ENCODE measurements at places on chromosomes 11 and 22. TPM values are rescaled to one million over a fixed set of nuclear protein-coding genes. Genes with fewer than 3 reads are reported as not detected.

The SERPING1 gene
- 136 TPM for total RNA-seq

DNA sequence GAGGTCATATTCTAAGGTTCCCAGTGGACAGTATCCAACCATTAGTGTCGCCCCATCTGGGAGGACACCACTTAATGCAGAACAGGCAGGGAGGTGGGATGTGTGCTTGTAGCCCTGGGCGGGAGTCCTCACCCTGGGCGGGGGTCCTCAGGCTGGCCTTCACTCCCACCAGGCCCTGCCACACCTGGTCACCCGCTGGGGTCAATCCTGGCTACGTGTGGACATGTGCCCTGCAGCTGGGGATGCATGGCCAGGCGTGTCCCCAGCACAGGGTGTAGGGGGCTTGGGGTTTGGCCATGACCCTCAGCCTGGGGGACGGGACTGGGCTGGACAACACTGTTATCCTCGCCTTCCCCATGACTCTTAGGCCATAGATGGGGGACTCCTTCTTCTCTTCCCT, 18.8 kb downstream of the TRPM5 start:
- DNase-seq, result no peak

GRCh38 chr22:19360300-19360792, 68.8 kb upstream of the CLTCL1 start:
- DNase-seq, result no peak

DNA sequence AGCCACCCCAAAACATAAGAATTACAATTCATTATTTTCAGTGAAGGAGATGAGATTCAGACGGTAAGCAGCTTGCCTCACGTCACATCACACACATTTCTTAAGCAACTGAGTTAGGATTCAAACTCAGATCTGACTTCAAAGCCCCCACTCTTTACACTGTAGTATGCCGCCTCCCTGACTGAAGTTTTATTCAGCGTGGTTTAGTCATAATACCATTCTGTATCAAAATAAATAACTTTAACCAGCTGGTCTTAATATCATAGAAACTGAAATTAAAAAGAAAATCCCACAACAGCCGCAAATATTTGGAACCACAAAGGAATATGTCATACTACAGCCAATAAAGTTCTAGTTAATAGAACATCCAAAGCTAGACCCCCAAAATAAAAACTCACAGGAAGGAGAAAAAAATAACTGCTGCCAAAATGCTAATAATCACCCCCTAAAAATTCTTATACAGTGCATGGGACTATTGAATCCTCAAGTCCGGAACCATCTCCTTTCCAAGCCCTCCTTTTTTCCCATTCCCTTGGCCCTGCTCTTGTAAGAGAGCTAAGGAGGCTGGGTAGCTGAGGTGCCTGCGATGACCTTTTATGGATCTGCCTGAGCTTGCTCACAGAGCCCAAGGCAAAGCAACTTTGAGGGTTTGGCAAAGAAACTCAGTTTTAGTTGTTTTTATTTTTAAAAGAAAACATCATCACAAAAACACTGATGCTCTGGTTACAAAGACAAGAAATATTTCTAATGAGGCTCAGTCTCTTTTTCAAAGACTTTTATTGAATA, 334.5 kb downstream of the TTC28 start:
- DNase-seq, result no peak

The WDR74 gene
- total RNA-seq, result 63.7 TPM

The OR4C15 gene
- not detected for total RNA-seq

The GGTLC3 gene
- not detected for total RNA-seq

The TMEM138 gene
- 48.4 TPM for total RNA-seq

- DNase-seq, result no peak
These were observed 123.8 kb downstream of the PLEKHA7 start for GRCh38 chr11:16890442-16890841.

DNA sequence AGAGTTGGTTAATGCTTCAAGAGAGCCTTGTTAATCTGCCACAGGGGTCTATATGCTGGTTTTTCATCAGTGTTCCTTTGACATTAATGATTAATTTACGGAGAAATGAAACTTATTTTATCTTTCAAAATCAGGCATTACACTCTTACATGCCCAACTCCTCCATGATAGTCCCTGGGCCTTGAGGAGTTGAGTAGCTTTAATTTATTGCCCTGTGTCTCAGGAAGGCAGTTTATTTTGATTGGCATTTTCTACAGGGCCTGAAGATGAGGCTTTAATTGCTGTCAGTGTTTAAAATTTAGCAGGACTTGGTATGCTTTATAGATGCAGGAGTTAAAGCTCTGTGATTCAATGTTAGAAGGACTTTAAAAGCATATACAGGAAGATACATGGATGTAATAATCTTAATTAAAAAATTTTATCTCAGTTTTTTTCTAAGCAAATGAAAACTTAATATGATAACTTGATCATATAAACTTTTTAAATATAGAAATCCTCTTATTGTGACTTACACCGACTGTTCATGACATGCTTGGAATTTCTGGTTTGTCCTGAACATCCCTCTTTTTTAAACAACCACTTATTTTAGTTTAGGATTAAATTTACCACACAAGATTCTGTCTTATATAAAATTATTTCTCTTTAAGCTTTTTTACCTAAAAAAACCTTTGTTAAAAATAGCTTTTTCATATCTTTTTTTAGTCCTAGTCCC, 12.2 kb downstream of the GLYAT start:
- no peak for DNase-seq

GRCh38 chr22:27996529-27996925, 77.5 kb upstream of the PITPNB start:
- DNase-seq, result no peak

DNA sequence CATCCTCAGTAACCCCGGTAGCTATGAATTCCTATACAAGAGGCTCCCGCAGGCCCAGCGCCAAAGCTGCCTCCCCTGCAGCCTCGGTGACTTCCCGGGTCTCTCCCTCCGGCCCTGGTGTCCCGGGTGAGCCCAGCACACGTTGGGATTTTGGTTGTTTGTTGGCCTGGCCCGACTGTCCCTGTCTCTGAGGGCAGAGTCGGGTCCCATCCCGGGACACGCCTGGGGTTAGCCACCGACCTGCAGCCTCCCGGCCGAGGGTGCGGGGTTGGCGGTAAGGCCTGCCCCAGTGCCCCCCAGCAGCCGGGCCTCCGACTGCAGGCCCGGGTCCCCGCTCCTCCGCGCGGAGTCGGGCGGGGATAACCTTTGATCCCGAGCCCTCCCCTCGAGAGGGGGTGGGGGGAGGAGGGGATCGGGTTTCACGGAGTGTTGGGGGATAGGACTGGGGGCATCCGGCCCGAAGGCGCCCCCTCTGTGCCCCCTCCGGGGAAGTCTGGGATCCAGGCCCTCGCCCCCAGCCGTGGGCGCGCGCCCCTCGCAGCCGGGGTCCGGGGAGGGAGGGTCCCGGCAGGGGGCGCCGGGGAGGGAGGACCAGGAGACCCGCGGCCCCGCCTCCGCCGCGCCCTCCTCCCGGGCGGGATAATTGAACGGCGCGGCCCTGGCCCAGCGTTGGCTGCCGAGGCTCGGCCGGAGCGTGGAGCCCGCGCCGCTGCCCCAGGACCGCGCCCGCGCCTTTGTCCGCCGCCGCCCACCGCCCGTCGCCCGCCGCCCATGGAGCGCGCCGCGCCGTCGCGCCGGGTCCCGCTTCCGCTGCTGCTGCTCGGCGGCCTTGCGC, at the start of gene FBLN1:
Gene FBLN1, plus strand, starts transcription at position 669 of the 835 bp plus-strand sequence. Its CDS starts 103 bp downstream, at position 772.
- DNase-seq, result peak; percentile 74

DNA sequence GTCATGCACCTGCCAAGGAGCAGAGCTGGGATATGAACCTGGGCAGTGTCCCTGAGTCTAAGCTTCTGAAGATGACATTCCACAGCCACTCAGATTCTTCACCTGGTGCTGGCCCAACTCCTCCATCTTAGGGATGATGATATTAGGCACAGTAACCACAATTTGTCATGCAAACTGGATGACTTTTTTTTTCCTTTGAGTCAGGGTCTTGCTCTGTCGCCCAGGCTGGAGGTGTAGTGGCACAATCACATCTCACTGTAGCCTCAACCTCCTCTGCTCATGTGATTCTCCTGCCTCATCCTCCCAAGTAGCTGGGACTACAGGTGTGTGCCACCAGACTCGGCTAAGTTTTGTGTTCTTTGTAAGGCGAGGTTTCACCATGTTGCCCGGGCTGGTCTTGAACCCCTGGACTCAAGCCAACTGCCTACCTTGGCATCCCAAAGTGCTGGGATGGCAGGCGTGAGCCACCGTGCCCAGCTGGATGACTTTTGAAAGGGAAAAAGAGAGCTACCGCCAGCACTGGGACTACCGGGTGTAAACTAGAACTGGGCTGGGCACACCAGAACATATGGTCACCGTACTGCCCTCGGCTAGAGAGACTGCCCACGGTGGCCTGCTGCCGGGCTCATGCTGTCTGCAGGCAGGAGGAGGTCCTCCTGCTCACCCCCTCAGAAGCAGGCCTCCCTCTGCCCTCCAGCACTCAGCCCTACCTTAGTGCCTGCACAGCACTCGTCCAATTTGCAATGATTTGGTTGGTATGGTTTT, 77.7 kb downstream of the NAT10 start:
- no peak for DNase-seq

The OR52N4 gene
- not detected for total RNA-seq

GRCh38 chr22:28246397-28246796, 327.3 kb upstream of the PITPNB start:
- no peak for DNase-seq

DNA sequence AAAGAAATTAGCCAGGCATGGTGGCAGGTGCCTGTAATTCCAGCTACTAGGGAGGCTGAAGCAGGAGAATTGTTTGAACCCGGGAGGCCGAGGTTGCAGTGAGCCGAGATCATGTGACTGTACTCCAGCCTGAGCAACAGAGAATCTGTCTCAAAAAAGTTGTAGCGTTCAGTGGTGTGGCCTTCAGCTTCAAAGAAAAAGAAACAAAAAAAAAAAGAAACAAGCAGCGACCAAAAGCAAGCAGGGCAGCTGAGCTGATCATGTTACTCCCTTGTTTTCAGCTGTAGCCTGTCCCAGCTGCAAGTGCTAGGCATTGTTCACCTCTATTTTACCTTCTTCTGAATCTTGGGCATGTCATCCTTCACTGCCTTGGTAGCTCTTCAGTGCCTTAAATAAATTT, 37.0 kb downstream of the SFI1 start:
- DNase-seq, result no peak

DNA sequence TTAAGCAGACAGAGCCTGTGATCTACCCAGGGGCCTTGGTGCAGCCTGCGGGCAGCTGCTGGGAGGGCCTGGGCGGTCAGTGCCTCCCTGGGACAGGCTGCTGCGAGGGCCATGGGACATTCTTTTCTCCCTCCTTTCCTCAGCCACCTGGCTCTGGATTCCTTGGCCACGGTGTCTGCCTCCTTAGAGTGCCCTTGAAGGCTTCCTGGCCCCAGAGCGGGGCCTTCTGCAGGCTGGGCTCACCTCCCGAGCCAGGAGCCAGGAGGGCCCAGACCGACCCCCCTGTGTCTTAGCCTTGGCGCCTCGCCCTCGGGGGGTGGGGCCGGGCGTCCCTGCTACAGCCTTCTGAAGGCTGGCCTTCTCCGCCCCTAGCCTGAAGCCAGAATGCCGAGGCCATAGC, 231.2 kb downstream of the TBC1D22A start:
- DNase-seq, result no peak

The MIOX gene
- total RNA-seq, result 0.66 TPM

The FIBIN gene
- 7.0 TPM for total RNA-seq

DNA sequence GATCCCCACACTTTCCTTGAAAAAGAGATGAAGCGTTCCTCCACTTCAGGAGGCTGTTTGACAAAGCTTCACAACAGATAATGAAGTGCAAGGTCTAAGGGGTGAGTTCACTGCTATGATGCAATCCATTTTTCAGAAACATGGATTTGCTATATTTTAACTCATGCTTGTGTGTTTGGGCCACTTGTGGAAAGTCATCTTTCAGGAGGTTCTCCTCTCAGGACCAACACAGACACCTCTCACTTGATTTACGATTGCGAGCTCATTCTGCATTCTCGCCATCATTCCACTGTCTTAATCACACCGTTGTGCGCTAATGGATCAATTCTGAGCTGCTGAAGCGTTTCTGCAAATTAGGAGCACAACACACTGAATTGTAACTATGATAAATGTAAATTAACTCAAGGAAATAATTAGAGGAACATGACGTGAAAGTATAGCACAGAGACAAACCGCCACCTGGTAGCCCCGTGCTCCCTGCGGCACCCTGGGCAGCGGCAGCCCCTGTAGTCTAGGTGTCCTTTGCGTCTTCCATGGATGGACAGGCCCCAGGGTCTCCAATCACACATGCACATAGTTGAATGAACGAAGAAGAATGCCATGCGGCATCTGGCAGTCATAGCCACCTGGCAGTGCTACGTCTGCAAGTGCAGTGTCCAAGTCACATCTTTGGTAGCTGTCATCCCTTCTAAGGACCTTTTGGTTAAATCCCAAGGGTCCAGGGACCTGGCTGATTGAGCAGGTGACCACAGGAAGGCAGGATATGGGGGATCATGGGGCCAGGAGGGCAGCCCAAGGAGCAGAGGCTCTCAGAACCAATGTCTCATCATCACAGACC, 28.1 kb upstream of the RTL6 start:
- DNase-seq, result no peak

The CLMP gene
- total RNA-seq, result 18.0 TPM

The TUB gene
- total RNA-seq, result 53.4 TPM

DNA sequence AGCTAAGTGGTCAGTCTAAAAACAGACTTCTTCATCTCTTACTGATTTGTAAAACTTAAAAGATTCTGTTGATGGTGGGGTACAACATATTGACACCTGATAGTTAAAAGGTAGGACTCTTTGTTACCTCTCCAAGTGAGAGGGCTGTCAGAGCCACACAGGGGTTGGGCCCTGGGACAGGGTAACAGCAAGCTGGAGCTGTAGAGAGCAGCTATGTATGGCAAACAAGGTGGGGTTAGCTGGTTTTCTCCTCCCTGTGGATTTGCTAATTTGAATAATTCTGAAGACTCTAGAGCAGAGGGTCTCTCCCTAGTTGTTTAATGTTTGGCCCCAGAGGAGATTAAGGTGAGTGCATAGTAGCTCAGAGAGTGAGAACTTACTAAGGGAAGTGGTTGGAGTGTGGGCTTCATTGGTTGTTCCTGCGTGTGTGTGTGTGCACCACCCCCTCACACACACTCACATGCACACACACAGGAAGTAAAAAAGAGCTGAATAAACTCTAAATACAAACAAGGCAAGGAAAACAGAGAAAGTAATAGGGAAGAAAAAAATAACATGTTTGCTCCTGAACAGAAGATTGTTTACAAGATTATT, 9.2 kb upstream of the GAS2 start:
- DNase-seq, result no peak

DNA sequence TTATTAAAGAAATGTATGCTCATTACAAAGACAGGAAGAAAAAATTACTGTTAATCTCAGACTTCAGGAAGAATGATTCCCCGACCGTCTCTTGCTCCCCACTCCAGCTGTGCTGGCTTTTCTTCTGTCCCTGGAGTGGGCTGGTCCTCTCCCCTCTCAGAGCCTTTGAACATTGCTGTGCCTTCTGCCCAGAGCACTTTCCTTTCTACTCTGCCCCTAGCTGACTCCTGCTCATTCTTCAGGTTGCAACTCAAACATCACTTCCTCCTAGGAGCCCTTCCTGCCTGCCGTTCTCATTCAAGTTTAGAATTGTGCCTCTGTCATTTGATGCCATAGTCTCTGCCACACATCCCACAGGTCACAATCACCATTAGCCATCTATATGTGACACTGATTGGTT, 329.5 kb downstream of the MIAT start:
- no peak for DNase-seq

The PAX6 gene
- total RNA-seq, result not detected

- no peak for DNase-seq
These were observed 15.0 kb downstream of the MRTFA start for GRCh38 chr22:40621309-40622151.

All from mesothelial cell of epicardium (in vitro differentiated cells).